ENCODE measurements at places on chromosomes 12 and 14.

GRCh38 chr12:5710260-5710878, 234.7 kb downstream of the ANO2 start:
- DNase-seq, result no peak

- no peak for DNase-seq
Observed at GRCh38 chr12:44847888-44848702, 28.0 kb downstream of the NELL2 start.

GRCh38 chr12:98425859-98426258, 89.5 kb upstream of the TMPO start:
- DNase-seq, result no peak

GRCh38 chr12:77941401-77941800, 110.7 kb downstream of the NAV3 start:
- no peak for DNase-seq

- DNase-seq, result no peak
Observed at GRCh38 chr12:93009533-93009932, 80.4 kb upstream of the EEA1 start.

- no peak for DNase-seq
Observed at GRCh38 chr12:40792792-40793386, 100.7 kb downstream of the CNTN1 start.

DNA sequence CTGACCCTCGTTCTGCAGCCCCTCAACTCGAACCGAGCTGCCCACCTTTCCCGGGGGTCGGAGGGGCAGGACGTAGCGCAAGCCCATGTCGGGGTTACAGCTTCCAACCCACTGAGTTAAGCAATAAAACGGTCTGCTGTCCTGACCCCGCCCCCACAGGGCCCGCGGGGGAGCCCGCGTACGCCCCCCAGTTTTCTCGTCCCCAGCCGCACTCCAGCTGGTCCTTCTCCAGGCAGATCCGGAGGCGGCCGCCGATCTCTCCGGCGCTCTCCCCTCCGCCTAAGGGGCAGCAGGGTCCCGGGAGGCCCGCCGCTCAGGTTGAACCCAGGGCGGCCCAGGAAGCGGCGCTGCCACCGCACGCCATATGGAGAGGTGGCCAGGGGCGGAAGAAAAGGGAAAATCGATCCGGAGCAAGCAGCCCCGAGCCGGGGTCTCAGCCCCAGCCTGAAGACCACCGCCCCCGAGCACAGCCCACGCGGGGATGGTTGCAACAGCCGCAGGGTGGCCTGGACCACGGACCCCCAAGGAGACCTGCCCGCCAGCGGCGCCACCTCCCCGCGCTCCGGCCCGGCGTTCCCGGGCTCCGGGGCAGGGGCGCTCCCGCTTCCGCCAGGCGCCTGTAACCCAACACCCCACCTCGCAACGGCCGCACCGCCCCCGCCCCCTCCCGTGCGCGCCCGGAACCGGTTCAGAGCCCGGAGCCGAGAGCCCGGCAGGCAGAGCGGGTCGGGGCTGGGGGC, 760 bp downstream of the ACTN1 start:
- no peak for DNase-seq

- DNase-seq, result no peak
Observed at GRCh38 chr12:54025499-54026405, 2.5 kb upstream of the HOXC6 start.

- DNase-seq, result no peak
Observed at GRCh38 chr12:111758120-111758561, 8.6 kb upstream of the ALDH2 start.

DNA sequence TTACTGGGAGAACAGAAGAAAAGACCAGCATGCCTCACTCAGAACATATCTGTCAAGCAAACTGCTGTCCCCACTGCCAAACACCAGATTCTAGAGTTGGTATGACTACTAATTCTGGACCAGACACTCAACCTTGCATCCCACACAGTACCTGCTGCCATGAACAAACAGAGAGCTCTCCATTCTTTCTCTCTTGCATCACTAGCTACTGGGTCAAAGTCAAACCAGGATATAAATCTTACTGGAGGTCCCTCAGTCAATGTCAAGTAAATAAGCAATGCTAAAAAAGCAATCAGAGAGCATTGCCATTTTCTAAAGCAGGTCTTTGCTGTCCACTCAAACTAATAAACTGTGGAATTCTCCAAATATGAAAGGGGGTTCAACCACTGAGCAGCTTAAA, 452.4 kb upstream of the SEL1L start:
- DNase-seq, result no peak

GRCh38 chr14:44803239-44803905, 158.4 kb downstream of the KLHL28 start:
- no peak for DNase-seq

All from activated CD4-positive, CD25-positive, alpha-beta regulatory T cell treated with anti-CD3 and anti-CD28 coated beads, Interleukin-2, amount 50 U/mL, for 16 hours (primary cell).